ENCODE measurements at places on chromosomes 6 and 20. TPM values are rescaled to one million over a fixed set of nuclear protein-coding genes. Genes with fewer than 3 reads are reported as not detected.
A peak's percentile ranks its signal among the peaks of the same experiment; 100 is the strongest.

Gene OOEP
- not detected for total RNA-seq

- DNase-seq, result no peak
Measured at GRCh38 chr6:1832844-1833787, 223.4 kb downstream of the FOXC1 start.

GRCh38 chr20:49037962-49038387 is 8.1 kb upstream of the CSE1L start:
- DNase-seq, result no peak

- no peak for DNase-seq
Measured at GRCh38 chr6:77368660-77369313, 94.5 kb downstream of the HTR1B start.

Gene IL17A
- total RNA-seq, result not detected

- DNase-seq, result no peak
Measured at GRCh38 chr6:120056085-120056484, 706.5 kb upstream of the MAN1A1 start.

- peak; percentile 40 for DNase-seq
Measured at GRCh38 chr6:11730641-11731040, 48.0 kb downstream of the ADTRP start.

DNA sequence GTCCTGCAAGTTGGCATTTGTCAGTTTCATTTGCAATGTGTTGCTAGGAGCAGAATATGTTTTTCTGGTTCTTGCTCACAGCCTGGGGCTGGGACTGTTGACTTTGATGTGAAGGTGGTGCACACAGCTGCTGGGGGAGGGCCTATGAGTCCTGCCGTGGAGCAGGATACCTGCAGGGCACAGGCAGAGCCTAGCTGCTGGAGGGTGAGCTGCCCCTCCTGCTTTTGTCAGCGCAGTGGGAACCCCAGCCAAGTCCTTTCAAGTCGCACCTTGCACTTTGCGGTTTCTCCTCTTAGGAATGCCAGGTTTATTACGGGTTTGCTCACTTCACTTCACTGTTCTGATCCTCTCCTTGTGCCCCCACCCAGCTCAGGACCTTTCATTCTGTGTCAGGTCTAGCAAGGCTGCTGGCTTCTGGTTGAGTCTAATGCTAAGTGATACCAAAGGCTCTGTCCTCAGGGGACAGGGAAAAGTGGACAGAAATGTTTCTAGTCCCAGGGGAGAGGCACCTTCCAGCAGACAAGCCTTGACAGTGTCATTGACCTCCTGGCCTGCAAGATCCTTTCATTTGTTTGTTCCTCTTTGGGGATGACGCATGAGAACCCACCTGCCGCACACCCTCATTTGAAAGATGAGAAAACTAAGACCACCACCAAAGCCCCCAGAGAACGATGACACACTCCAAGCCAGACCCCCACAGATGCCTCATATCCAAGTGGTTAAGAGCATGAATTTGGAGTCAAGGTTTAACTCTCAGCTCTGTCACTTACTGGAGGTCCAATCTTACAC is 2.7 kb upstream of the SPO11 start:
- DNase-seq, result no peak

DNA sequence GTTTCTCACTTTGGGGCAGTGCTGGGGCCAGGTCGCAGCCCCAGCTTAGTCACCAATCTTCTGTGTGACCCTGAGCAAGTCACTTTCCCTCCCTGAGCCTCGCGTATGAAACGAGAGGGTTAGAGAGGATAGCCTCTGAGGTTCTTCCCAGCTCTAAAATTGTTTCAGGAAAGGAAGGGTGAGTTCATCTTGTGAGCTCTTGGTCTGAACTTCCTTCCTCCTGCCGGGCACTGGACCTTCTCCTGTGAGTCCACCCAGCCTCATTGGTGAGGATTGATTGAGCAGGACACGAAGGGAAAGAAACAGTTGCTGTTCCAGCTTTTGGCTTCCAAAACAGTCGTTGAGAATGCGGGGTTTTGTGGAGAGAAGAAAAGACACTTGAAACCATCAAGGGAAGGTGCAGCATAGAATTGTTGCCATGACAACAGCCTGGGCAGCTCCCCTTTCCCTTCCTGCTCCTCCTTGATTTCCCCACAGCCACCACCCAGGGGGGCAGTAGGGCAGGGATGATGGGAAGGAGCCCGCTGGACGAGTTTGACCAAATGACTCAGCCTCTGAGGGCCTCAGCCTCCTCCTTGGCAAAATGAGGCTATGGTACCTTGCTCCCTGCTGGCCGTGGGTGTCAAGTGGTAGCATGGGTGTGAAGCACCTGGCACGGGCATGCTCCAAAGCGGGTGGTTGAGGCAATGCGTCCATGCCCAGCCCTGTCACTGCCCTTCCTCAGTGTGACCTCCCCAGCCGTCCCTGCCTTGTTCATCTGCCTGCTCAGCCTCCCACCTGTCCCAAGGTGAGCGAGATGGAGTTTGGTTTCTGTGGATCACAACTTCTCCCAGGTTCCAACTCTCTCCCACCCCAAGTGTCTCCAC is 107.8 kb downstream of the CDC5L start:
- DNase-seq, result no peak

Gene TMC2
- total RNA-seq, result not detected

DNA sequence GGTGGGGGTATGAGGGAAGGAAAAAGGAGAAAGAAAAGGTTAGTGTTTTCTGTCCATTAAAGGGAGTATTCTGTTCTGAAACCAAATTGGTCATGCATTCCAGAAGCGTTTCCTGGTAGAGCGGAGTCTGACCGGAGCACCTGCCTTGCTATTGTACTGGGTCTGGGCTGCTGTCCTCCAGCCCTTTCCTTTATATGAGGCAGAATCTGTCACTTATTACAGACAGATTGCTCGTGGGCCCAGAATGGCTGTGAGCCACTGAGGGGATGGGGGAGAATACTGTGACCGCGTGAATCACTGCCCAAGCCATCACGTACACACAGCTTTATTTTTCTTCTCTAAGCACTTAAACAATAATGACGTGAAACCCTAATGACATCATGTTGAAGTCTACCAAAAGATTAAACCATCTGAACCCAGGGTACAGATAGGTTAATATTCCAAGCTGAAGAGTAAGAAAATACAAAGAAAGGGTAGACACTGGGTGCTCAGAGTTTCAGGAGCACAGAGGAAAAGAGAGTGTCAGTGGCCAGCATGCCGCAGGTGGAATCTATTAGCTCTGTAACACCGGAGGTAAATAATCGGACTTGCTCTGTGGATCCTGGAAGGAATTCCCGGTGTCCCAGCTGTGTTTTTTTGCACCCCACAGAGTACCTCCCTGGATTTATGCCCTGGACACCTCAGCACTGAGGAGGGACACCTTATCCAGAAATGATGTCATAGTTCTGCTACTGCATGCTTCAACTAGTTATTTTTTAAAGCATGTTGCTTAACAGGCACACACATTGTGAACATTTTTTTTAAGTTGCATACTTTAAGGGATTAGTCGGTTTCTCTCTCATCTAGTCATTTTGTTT is 573.3 kb downstream of the PKHD1 start:
- no peak for DNase-seq

Gene TCP11
- 0.43 TPM for total RNA-seq

DNA sequence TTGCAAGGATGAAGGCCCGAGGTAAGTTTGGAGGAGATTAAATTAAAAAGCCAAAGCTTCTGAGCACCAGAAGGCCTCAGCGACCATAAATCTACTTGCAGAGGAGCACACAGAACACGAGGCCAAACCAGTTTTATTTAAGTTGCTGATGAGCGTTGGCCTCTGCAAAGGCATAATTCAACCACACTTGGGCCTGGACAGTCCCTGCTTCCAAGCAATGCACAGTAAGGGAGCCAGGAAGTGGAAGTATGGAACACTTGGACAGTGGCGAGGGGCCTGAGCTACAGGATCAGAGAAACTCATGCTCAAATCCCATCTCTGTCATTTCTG is 92.8 kb downstream of the PTPRT start:
- DNase-seq, result no peak

Gene MUCL3
- total RNA-seq, result not detected

Gene DEFB124
- not detected for total RNA-seq

Gene FITM2
- 10.0 TPM for total RNA-seq

Gene FERMT1
- total RNA-seq, result not detected

Gene SLC17A1
- not detected for total RNA-seq

Gene ZDHHC14
- 9.1 TPM for total RNA-seq

Gene LEMD2
- total RNA-seq, result 70.4 TPM

GRCh38 chr6:91383207-91383606 is 796.3 kb upstream of the MAP3K7 start:
- DNase-seq, result no peak
